ENCODE measurements at places on chromosomes 16 and 17.

DNA sequence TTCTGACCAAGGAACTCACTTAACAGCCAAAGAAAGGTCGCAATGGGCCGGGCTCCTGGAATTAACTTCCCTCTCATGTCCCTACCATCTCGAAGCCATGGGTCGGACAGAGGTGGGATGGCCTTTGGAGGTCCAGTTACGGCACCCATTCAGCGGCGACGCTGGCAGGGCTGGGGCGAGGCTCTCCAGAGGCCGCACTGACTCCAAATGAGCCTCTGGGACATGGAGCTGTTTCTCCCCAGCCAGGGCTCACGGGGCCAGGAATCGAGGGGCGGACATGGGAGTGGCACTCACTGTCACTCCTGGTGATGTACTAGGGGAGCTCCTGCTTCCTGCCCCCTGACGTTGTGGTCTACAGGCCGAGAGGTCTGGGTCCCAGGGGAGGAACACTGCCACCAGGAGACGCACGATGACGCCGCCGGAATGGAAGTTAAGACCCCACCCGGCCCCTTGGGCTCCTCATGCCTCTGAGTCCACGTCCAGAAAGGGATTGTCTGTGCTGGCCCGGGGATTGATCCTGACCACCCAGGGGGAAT, 60.7 kb upstream of the METRNL start:
- no peak overlapping the region for H3K4me3 ChIP-seq
- H3K36me3 ChIP-seq: no peaks in the 10 kb centered on the region
- no peaks in the 10 kb centered on the region for H3K4me1 ChIP-seq
- H3K27me3 ChIP-seq: no peaks in the 10 kb centered on the region
- H3K27ac ChIP-seq: no peak overlapping the region

DNA sequence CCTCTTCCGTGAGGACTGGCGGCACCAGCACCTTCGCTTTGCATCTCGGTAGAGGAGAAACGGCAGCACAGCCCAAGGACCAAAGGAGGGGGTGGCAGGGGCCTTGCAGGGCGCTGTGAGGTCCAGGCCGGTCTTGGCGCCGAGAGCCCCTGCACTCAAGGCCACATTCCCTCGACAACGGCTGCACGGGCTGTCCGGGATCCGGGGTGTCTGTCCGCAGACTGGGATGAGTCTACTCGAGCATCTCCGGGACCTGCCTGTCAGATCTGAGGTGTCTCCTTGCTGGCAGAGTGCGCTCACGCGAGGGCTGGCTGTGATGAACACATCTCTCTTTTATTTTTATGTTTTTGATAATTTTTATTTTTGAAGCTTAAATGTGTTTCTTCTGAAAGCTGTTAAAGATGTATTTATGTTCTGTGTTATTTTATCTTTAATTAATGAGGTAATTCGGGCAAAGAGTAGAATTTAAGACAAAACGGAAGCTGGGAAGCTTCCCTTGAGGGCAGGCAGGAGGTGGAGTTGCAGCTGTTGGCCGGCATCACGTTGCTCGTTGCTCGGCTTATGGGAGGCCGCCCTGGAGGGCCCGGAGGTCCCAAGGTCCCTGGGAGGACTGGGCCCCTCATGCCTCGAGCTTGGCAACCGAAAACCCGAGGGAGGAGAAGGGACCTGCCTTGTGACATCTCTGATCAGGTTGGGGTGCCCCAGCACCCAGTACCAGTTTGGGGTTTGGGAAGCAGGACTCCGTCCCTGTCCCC, 4.3 kb downstream of the SOX8 start:
- H3K36me3 ChIP-seq: no peaks in the 10 kb centered on the region
- no peak for DNase-seq
- peaks cover 25% of the 10 kb centered on the region for H3K4me1 ChIP-seq
- peaks cover 20% of the 10 kb centered on the region for H3K27me3 ChIP-seq

DNA sequence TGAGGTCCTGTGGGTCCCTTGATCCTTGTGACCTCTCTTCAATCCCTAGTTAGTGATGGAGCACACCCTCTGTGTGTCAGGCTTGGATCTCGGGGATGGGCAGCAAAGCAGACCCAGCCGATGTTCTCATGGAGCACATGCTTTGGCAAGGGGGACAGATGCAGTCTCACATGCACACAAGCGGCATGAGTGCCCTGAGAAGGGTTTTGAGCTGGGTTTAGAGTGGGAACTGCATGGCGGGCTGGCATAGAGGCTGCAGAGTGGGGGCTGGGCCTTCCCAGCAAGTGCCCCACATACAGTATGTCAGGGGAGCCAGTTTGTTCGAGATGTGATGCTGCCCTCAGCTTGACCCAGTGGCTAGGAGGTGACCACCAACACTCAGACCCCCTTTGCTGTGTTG, 41.6 kb downstream of the B9D1 start:
- H3K27ac ChIP-seq: no peak overlapping the region
- DNase-seq: no peak
- H3K4me1 ChIP-seq: peaks cover 15% of the 10 kb centered on the region
- no peaks in the 10 kb centered on the region for H3K27me3 ChIP-seq

DNA sequence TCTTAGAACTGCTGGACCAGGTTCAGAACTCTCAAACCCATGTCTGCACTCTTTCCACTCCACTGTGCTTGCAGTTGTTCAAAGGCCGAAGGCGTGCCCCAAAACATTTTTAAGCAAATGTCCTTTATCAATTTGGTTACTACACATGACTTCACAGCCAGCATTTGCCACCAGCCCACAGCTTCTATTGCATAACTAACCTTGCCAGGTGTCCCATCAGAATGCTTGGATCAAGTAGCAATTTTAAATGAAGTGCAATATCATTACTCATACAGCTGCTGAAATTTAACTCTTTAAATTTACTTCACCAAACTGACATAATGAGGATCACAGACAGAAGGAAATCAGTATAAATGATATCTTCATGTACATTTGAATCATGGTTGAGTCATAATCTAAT, 29.8 kb upstream of the HS3ST3A1 start:
- no peaks in the 10 kb centered on the region for H3K4me1 ChIP-seq
- no peaks in the 10 kb centered on the region for H3K36me3 ChIP-seq
- no peaks in the 10 kb centered on the region for H3K27me3 ChIP-seq
- no peak overlapping the region for H3K27ac ChIP-seq

- no peaks in the 10 kb centered on the region for H3K36me3 ChIP-seq
- DNase-seq: peak; percentile 55
- no peaks in the 10 kb centered on the region for H3K27me3 ChIP-seq
- peaks cover 44% of the 10 kb centered on the region for H3K4me1 ChIP-seq
These were observed 115.9 kb upstream of the CIBAR2 start for GRCh38 chr16:85227946-85228862.

GRCh38 chr17:62592341-62593099, 35.0 kb upstream of the MRC2 start:
- no peaks in the 10 kb centered on the region for H3K4me1 ChIP-seq
- DNase-seq: peak; percentile 42
- peaks cover 25% of the 10 kb centered on the region for H3K36me3 ChIP-seq
- no peak overlapping the region for H3K27ac ChIP-seq

DNA sequence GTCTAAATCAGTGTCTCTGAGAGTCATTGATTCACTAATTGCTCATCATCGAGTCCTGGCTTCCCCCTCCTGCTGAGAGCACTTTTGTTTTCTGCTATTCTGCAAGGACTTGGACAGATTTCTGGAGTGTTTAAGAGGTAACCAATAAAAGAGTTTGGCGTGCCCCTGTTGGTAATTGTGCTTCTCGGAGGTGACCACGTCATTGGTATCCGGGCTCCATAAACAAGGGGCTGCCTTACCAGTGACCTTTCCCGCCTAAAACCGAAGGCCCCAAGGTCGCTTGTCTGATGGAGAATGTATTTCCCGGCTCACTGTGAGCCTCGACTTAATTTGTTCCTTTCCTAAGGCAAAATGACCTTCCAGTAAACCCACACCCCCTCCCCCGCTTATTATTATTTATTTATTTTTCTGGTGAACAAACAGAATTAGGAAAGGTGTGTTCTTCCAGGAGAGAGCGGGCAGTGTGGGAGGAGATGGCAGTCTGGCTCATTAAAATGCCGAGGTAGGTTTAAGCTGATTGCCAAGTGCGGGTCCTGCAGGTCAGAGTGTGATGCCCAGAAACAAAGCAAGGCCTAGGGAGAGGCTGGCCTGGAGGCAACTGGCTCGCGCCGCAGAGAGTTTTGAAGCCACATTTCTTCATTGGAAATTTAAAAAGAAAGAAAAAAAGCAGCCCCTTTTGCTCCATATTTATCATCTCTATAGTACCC, 30.2 kb downstream of the MSI2 start:
- H3K36me3 ChIP-seq: no peaks in the 10 kb centered on the region
- H3K4me1 ChIP-seq: peaks cover 39% of the 10 kb centered on the region
- no peak overlapping the region for H3K4me3 ChIP-seq

GRCh38 chr16:28294201-28294600, 1.9 kb downstream of the SBK1 start:
- peak overlapping the region; percentile 85 for H3K4me3 ChIP-seq
- H3K27ac ChIP-seq: no peak overlapping the region
- no peaks in the 10 kb centered on the region for H3K27me3 ChIP-seq
- no peak for DNase-seq

DNA sequence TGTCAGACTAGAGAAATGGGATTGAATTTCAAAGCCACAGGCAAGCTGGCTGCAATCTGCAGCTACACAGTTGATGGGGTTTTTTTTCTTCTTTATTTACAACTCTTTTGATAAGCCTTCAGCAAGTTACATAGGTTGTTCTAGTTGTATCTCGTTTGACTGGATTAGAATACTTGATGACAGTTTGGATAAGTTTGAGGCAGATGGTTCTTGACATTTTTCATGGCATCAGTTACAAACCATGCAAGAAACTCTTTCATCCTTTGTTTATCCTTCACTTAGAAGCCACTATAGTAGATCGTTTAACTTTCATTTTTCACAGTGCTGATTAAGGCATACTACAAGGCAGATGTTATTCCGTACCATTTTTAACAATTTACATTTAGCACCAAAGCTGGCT, 238.9 kb downstream of the TOX3 start:
- H3K4me1 ChIP-seq: no peaks in the 10 kb centered on the region
- H3K4me3 ChIP-seq: no peak overlapping the region
- no peak overlapping the region for H3K27ac ChIP-seq
- no peak for DNase-seq

- no peaks in the 10 kb centered on the region for H3K27me3 ChIP-seq
- H3K4me3 ChIP-seq: no peak overlapping the region
- H3K36me3 ChIP-seq: peaks cover 15% of the 10 kb centered on the region
- peaks cover 29% of the 10 kb centered on the region for H3K4me1 ChIP-seq
- peak overlapping the region; percentile 65 for H3K27ac ChIP-seq
These were observed 111.5 kb upstream of the TOB1 start for GRCh38 chr17:50977487-50978159.

DNA sequence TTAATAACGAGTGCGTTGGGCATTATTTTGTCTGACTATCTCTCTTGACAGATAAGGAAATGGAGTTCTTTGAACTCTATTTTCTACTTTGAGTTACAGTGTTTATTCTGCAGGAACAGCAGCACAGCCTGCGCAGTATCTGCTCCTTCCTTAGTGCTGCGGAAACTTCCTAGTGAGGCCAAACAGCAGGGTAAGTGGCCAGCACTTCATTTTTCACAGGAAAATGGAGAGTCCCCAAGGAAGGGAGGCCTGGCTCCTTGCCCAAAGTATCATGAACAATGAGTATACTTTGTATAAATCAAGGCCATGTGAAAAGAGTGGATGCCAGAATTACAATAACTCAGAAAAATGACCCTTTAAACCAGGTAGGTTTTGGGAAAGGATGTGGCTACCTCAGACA, 140.6 kb downstream of the VPS53 start:
- H3K4me1 ChIP-seq: no peaks in the 10 kb centered on the region
- DNase-seq: no peak

- no peak overlapping the region for H3K27ac ChIP-seq
- no peak overlapping the region for H3K4me3 ChIP-seq
- no peaks in the 10 kb centered on the region for H3K27me3 ChIP-seq
- H3K4me1 ChIP-seq: no peaks in the 10 kb centered on the region
- DNase-seq: no peak
- no peaks in the 10 kb centered on the region for H3K36me3 ChIP-seq
These were observed 35.6 kb downstream of the CLEC16A start for GRCh38 chr16:10979717-10980601.

DNA sequence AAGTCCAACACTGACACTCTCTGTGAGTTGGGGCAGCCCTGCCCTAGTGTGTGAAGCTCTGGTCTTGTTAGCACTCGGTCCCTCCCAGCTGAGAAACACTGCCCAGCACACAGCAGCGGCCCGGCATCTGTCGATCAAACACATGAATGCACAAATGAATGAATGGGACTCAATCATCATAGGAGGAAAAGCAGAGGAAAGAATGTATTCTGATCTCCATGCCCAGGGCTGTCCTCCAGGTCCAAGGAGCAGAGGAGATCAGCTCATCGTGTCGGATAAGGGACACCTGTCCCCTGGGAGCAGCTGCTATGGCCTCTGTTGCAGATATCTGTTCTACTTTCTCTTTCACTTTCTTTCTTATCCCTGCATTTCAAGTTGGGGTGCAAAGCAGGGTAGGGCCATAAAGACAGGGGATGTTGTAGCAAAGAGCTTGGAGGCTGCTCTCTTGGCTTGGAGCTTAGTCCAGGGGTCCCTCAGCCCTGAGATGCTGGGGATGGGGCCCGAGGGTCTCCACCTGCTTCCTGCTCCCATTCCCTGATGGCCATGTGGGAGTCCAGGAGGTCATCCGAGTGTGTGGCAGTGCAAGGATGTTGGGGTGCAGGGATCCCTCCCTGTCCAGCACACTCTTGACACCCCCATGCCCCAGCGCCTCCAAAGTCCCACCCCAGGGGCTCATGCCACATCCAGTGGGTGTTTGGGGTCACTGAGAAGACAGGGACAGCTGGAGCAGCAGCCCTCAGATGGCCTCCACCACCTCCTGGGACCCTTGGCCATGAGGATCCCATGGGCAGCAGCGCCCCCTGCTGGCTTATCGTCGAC, 88.2 kb downstream of the IRF8 start:
- no peaks in the 10 kb centered on the region for H3K4me1 ChIP-seq
- DNase-seq: peak; percentile 23
- no peak overlapping the region for H3K4me3 ChIP-seq
- no peak overlapping the region for H3K27ac ChIP-seq

- H3K4me3 ChIP-seq: no peak overlapping the region
- no peak overlapping the region for H3K27ac ChIP-seq
- DNase-seq: no peak
- no peaks in the 10 kb centered on the region for H3K4me1 ChIP-seq
- H3K27me3 ChIP-seq: no peaks in the 10 kb centered on the region
- no peaks in the 10 kb centered on the region for H3K36me3 ChIP-seq
These were observed 57.6 kb upstream of the IRX5 start for GRCh38 chr16:54873071-54873470.

GRCh38 chr16:73669535-73670274, 621.8 kb upstream of the ZFHX3 start:
- peaks cover 8% of the 10 kb centered on the region for H3K4me1 ChIP-seq
- no peak for DNase-seq
- H3K36me3 ChIP-seq: no peaks in the 10 kb centered on the region
- peaks cover 20% of the 10 kb centered on the region for H3K27me3 ChIP-seq
- H3K4me3 ChIP-seq: no peak overlapping the region
- H3K27ac ChIP-seq: no peak overlapping the region

- no peak overlapping the region for H3K4me3 ChIP-seq
- no peaks in the 10 kb centered on the region for H3K27me3 ChIP-seq
- no peak for DNase-seq
These were observed 7.6 kb downstream of the ADCY7 start for GRCh38 chr16:50273888-50274325.

- H3K27me3 ChIP-seq: no peaks in the 10 kb centered on the region
- H3K4me1 ChIP-seq: no peaks in the 10 kb centered on the region
- no peak overlapping the region for H3K27ac ChIP-seq
- no peak for DNase-seq
- no peaks in the 10 kb centered on the region for H3K36me3 ChIP-seq
These were observed 197.3 kb downstream of the ANKFN1 start for GRCh38 chr17:56350592-56350991.

All from A673 (cell line).